NCI-H510A treated with DMSO at 0.1 percent for 48 hours (cell line): ENCODE measurements at places on chromosomes 4 and X.

DNA sequence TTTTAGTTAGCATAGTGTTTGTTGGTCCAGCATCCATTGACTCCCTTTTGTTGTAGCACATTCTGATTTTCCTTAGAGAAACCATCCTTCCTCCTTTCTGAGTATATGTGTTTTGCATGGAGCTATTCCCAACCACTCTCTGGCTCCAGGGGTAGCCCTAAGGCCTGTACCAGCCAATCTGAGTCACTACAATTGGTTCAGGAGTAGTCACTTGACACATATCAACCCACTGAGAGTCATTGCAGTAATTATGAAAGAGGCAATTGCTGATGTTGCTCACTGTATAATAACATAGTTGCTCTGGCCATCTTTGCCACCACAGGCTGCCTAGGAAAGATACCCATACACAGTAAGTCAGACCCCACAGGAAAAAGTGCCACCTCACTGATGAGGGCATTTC lies 71.2 kb upstream of the GRID2 start:
- no peak for DNase-seq

DNA sequence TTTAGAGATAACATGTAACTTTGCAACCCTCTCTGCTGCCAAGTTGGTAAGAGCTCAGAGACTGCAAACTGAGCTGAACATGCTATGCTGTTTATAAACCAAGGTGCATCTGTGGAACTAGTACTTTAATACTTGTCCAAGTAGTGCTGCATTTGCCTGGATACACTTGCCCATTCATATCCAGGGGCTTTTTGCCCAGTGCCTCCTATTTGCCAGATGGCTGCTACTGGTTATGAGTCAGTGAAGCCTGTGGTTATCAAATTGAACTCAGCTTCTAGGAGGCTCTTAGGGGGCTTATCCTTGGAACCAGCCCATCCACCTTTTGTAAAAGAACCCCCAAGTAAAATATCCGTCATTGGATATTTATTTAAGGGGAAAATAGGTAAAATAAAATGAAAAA lies 79.6 kb downstream of the AFF2 start:
- DNase-seq, result no peak

- DNase-seq, result no peak
Observed at GRCh38 chrX:77743720-77744119, 42.3 kb downstream of the ATRX start.

- no peak for DNase-seq
Observed at GRCh38 chrX:150050387-150050786, 112.1 kb upstream of the EOLA2 start.

GRCh38 chr4:174628191-174628590 lies 105.9 kb upstream of the HPGD start:
- DNase-seq, result no peak

DNA sequence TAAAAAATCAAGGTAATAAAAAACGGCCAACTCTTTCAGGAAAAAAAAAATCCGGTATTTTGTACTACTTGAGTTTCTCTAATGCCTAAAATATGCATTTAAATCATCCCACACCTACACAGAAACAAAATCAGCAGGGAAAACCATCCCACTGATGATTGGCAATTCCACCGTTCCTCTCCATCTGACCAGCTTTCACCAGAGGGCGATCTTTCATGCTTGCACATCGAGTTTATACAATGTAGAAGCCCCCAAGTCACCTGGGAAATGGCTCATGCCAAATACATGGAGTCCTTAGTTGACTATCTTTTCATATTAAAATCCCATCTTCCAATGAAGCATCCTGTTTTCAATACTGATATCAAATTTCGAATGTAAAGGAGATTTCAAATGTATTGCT lies 69.2 kb downstream of the PTCHD1 start:
- no peak for DNase-seq

- DNase-seq, result no peak
Observed at GRCh38 chr4:149584722-149585121, 230.9 kb downstream of the IQCM start.

GRCh38 chrX:55161581-55161980 lies 58.6 kb upstream of the PAGE5 start:
- no peak for DNase-seq
